ENCODE measurements at places on chromosomes 7 and 10. TPM values are rescaled to one million over a fixed set of nuclear protein-coding genes. Genes with fewer than 3 reads are reported as not detected.

DNA sequence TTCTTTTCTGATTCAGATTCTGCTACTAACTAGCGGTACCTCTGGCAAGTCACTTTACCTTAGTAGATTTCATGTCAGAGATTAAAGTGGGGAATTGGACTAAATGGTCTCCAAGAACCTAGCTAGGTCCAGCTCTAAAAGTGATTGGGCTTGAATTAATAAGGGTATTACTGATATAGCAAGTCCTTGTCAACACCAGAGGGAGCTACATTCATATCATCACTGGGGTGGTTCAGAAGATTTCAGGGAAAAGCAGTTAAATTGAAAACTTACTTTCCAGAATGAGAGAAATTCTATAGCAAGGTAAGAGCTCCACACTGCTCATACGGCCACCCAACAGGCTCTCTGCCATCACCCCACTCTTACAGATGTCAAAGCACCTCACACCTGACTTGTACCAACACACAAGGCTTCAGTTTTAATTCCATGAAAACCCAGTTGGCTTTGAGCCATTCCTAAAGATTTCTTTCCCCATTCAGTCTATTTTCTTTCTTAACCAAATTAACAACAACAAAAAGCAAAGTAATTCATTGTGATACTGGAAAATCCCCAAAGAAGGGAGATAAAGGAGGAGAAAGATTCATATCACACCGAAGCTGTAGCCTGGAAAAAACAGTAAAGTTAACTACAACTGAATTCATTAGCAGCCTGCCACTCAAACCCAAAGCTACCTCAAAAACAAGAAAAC lies 38.0 kb upstream of the SPOCK2 start:
- no peak for DNase-seq

GRCh38 chr7:133650487-133651300 lies 397.8 kb downstream of the EXOC4 start:
- DNase-seq, result no peak

DNA sequence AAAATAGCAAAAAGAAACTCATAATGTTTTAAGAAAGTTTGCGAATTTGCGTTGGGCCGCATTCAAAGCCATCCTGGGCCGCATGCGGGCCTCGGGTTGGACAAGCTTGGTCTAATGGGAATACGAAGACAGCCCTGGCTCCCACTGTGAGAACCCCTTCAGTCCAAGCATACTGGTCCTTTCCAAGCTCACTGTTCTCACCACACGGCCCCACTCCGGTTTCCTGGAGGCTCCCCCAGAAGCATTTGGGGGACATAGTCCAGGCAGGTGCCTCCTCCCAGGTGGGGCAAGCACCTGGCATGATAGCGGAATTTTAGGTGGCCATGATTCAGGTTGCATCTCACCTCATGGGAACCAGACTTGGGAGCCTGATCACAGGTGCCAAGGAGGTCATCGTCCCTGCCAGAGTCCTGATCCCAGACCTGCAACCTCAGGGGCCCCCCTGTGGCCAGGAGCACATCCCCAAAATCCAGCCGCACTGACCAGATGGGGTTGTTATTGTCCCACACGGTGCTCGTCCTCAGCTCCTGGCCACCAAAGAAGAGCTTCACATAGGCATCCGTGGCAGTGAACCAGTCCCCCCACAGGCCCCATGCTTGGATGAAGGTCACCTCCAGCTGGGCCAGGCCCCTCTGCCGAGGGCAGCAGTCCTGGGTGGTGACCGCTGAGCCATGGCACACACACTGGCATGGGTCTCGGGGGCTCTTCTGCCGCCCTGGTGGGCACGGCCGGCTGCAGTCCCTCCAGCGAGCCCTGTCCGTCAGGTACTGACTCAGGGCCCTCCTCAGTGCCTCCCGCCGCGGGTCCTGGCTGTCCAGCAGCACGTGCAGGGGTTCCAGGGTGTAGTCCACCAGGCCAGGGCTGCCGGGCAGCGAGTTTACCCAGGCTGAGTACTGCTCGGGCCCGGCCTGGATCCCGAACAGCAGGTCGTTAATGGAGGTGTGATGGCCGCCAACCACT lies 4.4 kb downstream of the PRF1 start:
- DNase-seq, result no peak

- no peak for DNase-seq
These were observed 24.0 kb downstream of the POR start for GRCh38 chr7:75938921-75939320.

- DNase-seq, result no peak
These were observed 12.4 kb downstream of the ECHDC3 start for GRCh38 chr10:11754620-11755019.

GRCh38 chr7:138898255-138898654 lies 82.9 kb downstream of the KIAA1549 start:
- no peak for DNase-seq

DNA sequence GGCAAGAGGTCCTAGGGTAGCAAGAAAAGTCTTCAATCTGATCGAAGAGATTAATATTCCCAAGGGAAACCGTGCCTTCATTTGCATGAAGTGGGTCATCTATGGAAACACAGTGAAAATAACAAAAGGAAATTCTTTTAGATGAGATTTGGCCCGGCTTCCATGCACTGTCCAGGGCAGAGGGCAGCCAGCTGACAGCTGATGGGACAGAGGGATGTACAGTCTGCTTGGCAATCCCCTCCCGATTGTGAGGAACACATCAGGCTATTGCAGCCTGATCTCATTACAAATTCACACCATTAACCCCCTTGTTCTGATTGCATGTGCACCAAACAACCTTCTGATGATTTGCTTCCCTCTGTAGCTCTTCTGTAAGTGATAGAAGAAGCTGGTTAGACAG lies 105.3 kb downstream of the FRMD4A start:
- DNase-seq, result no peak

- no peak for DNase-seq
These were observed 45.2 kb downstream of the VPS41 start for GRCh38 chr7:38863601-38864291.

GRCh38 chr7:89334797-89335196 lies 539.3 kb upstream of the TEX47 start:
- no peak for DNase-seq

DNA sequence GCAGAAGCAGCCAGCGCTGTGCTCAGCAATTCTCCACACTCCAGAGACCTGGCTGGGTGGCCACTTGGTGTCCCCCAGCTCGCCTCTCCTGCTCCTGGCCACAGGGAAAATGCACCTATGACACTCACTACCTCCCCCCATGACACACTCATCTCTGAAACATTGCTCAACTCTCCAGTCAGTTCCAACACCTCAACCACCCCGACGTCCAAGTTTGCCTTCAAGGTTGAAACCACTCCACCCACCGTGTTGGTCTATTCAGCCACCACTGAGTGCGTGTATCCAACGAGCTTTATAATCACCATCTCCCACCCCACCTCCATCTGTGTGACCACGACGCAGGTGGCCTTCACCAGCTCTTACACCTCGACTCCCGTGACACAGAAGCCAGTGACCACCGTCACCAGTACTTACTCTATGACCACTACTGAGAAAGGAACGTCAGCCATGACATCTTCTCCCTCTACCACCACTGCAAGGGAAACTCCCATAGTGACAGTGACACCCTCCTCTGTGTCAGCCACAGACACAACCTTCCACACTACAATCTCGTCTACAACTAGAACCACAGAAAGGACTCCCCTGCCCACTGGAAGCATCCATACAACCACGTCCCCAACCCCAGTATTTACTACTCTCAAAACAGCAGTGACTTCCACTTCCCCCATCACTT lies 2.7 kb downstream of the MUC3A start:
- DNase-seq, result no peak

DNA sequence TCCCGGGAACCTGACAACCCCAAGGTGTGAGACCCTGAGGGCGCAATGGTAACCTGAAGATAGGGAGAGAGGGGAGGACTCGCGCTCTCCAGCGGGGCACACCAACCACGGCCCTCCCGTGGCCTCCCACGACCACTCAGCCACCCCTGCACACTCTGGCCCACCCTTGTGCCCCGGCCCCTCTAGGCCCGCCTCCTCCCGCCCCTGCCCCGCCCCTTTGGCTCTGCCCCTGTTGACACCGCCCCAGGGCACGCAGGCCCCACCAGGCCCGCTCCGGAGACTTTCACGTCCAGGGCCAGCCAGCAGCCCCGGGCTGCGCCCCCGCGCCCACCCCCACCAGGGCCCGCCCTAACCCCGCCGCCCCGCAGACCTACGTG lies 10.9 kb downstream of the ATG9B start:
- no peak for DNase-seq

GRCh38 chr10:4509405-4509804 lies 316.6 kb upstream of the AKR1E2 start:
- no peak for DNase-seq

DNA sequence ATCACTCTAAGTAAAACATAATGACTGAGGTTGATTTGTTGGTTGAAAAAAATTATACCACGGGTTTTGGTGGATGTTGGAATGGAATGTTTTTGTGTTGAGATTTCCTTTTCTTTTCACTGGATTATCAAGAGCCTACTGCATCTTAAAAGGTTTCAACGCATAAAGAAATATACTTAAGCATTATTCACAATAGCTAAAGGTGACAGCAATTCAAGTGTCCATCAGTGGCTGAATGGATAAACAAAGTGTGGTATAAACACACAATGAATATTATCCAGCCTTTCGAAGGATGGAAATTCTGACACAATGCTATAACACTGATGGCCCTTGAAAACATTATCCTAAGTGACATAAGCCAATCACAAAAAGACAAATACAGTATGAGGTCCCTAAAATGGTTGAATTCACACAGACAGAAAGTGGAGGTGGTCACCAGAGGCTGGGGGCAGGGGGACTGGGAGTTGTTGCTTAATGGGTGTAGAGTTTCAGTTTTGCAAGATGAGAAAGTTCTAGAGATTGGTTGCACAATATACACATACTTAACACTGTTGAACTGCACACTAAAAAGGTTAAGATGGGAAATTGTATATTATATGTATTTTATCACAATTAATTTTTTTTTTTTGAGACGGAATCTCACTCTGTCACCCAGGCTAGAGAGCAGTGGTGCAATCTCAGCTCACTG lies 122.3 kb downstream of the NRP1 start:
- DNase-seq, result no peak

DNA sequence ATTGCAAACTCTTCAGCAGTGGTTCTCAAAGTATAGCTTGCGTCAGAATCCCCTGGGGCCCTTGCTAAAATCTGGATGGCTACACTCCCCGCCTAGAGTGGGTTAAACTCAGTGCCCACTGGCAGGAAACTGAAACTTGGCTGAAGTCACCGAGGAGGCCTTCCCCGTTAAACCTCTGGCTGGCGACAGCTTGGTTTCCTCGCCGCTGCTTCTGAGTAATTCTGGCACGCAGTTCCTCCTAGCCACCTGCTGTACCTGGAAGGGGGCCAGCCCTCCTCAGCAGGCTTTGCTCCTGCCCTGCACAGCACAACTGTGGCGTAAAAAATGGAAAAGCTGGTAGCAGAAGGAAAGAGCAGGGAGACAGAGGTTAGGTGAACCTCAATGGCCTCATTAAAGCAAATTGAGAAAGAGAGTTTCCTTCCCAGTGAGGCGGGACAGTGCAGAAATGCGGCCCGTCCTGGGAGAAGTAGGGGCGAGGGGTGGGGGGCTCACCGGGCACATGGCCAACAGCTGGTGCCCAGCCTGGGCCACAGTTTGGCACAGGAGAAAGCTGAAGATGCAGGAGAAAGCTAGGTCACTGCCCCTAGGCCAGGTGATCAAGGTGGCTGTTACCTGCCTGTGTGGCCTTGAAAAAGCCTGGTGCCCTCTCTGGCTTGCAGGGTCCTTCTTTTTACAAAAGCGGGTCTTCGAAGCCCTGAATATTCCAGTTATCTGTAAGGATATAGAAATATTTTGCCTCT lies 46.6 kb downstream of the ALOX5 start:
- peak; percentile 89 for DNase-seq

DNA sequence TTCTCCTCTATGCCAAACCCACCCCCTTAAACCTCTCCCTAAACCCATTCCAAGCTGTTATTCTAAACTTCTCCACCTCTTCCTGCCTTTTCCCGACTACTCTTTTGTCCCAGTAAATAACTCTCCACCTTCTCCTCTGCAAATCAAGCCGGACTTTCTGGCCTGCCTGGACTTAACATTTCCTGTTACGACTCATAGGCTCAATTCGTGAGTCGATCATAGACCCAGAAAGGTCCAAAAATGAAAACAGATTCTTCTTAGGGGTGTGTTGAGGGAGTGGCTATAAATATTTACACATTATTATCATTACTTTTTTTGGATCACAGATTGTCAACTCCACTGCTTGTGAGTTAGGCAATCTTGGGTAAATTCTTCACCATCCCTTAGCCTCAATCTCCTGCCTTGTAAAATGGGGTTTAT lies 59.0 kb upstream of the HABP2 start:
- DNase-seq, result no peak

DNA sequence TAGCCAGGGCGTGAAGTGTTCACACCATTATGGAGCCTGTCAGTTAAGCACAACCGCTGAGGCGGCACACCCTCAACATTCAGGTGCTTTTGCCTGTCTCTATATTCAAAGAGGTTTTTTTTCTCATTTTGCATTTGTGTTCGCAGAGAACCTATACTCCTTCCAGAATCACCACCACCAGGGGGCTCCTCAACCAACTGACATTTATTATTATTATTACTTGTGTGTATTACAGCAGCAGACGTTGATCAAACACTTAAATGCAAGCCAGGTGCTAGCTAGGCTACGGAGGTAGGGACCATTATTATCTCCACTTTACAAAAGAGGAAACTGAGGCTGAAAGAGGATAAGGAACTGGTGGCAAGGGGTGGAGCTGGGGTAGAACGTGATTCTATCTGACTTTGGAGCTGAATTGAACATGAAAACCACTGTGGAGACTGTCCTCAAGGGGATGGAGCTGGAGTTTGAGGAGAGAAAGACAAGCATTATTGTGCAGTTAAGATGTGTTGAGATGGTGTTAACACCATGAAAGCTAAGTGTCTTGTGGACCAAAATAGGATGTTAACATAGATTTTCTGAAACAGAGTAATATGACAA lies 133.8 kb upstream of the PLXNA4 start:
- DNase-seq, result no peak

DNA sequence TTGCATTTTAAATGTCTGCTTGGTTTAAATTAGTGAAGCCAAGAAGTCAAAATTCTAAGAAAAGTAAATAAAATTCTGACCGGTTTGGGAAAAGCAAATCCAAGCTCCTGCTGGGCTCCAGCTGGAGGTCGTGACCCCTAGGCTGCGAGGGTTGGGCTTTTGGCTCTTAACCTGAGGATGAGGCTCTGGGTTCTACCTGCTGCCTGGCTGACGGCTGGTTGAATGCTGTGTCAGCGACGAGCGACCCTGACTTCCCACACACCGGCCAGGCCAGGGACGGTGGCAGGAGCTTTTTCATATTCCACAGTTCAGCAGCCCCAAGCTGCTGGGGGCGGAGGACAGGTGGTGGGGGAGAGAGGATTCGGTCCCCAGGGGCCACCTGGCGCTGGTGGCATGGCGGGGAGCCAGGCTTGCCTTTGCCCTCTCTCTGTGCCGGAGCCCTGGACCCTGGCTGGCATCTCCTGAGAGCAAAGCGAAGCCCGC lies 843 bp upstream of the PLPP4 start:
- DNase-seq, result no peak

The FKBP9 gene
- 143 TPM for total RNA-seq

The TMEM176A gene
- total RNA-seq, result 30.1 TPM

The POLR1F gene
- total RNA-seq, result 7.7 TPM

The MYL10 gene
- total RNA-seq, result not detected

The PTPRN2 gene
- total RNA-seq, result 1.3 TPM

The UPK3B gene
- total RNA-seq, result 2.2 TPM

The PIP4K2A gene
- total RNA-seq, result 12.1 TPM

The HPS1 gene
- total RNA-seq, result 28.9 TPM

The CNNM2 gene
- total RNA-seq, result 4.2 TPM

The LIPJ gene
- not detected for total RNA-seq

Data from left ventricle myocardium superior (tissue), 1 donor.